ENCODE measurements at places on chromosomes 5 and 9.

GRCh38 chr9:127878001-127878651, 651 bp upstream of the AK1 start:
- no peak for DNase-seq

DNA sequence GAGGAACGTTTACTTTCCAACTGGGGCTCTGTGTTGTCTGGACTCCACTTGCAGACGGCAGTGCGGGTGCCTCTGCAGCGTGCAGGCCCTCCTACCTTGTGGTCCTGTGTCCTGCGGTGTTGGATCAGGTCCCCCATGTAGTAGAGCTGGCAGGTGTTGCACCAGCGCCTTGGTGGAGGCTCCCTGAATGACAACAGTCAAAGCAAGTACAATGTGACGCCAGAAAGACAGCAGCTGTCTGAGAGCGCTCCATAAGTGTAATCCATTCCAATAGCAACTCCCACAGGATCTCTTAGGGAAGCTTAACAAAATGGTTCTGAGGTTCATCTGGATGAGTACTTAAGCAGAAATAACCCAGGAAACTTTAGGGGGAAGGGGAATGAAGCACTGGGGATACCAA, 9.9 kb downstream of the BBLN start:
- DNase-seq: no peak

GRCh38 chr5:107340631-107341030, 330.1 kb downstream of the EFNA5 start:
- DNase-seq: no peak

DNA sequence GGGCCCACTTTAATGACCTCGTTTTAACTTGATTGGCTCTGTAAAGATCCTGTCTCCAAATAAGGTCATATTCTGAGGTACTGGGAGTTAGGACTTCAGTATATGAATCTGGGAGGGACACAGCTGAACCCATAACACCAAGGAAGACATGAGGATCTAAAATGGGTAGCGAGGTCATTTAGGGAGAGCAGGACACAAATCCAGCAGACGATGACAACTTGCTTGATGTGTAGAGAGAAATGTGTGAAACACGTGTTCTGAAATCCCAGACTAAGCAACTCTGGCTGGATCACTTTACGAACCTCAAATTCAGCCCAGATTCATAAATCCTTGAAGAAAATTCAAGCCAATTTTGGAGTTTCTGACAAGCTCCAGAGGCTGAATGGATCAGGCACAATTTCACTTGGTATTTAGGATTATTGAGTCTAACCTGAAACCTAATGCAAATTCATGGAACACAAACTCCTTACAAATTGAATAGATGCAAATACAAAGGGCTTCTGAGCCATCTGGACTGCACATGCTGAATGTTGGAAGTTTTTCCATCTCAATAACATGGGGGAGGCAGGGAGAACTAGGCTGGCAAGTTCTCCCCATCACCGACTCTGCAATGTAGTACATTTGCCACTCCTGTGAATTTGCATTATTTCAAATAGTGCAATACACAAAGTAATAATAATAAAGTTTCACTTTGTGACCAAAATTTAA, 74.0 kb upstream of the SLC30A5 start:
- DNase-seq: no peak

- DNase-seq: no peak
These were observed 199.7 kb downstream of the ROR2 start for GRCh38 chr9:91750343-91750742.

- no peak for DNase-seq
These were observed 311.2 kb downstream of the TRIM32 start for GRCh38 chr9:116998305-116998704.

DNA sequence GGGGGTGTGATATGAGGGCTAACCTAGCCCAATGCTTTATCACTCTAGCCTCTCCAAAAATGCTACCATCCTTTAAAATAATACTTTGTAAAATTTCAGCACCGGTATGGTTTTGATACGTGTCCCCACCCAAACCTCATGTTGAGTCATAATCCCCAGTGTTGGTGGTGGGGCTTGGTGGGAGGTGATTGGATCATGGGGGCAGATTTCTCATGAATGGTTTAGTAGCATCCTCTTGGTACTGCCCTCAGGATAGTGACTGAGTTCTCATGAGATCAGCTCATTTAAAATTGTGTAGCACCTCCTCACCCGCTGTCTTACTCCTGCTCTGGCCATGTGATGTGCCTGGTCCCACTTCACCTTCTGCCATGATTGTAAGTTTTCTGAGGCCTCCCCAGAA, 35.0 kb upstream of the ANKH start:
- DNase-seq: no peak

DNA sequence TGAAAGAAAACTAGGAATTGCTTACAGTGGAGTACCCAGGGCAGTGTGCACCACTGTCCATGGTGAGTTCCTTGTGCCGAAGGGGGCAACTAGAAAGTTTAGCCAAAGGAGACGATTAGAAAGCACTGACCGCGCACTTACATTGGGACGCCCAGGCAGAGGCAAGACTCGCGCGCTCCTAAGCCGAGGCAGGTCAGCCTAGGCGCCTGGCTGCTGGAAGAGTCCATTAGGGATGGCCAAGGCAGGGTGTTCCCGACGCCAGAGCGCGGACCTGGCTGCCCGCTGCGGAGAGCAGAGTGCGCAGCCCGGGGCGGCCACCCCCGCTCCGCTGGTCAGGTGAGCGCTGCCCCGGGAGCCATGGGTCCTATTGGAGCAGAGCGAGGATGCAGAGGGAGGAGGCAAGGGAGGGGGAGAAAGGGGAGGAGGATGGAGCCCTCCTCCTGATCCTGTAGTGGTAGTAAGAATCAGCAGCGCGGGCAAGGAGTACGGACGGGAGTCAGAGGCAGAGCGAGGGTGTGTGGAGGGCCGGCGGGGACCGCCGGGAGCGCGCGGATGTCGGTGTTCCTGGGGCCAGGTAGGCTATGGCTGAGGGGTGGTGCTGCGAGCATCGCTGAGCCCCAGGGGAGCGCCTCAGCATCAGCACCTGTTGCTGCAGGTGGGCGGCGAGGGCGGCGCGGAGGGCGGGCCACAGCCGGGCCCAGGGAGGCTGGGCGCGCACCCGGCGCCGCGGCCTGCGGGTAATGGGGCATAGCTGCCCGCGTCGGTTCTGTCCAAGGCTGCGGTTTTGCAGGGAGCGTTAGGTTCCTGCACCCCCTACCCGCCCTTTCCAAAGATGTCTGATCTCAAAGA, at the start of gene ADGRV1:
Gene ADGRV1 (plus strand): TSS at position 454 of the 849 bp plus-strand sequence. CDS start 99 bp downstream, at position 553.
- no peak for DNase-seq

GRCh38 chr9:95118596-95118995, 198.9 kb downstream of the FANCC start:
- no peak for DNase-seq

- DNase-seq: no peak
These were observed 256.7 kb downstream of the NDUFS4 start for GRCh38 chr5:53817183-53817582.

DNA sequence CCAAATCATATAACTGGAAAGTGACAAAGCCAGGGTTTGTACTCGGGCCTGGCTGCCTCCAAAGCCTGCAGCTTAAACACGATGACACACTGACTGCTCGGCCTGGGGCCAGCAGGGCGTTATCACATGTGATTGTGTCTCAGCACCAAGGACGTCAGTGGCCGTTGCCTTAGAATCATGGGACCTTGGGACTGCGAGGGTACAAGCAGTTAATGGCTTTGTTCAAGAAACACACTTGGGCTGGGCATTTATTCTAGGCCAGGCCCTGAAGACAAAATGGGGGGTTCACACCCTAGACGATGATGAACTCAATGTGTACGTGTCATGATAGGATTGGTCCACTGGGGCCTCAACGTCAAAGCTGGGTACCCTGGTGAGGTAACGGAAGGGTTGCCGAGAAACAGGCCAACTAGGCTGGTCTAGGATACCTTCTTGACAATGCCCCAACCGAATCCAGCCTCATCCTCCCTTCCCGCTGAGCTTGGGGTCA, 13.0 kb downstream of the SH3PXD2B start:
- no peak for DNase-seq

- DNase-seq: no peak
These were observed 155.7 kb downstream of the GLIS3 start for GRCh38 chr9:4143936-4144717.

GRCh38 chr9:101034222-101034621, 5.7 kb downstream of the PLPPR1 start:
- DNase-seq: no peak

DNA sequence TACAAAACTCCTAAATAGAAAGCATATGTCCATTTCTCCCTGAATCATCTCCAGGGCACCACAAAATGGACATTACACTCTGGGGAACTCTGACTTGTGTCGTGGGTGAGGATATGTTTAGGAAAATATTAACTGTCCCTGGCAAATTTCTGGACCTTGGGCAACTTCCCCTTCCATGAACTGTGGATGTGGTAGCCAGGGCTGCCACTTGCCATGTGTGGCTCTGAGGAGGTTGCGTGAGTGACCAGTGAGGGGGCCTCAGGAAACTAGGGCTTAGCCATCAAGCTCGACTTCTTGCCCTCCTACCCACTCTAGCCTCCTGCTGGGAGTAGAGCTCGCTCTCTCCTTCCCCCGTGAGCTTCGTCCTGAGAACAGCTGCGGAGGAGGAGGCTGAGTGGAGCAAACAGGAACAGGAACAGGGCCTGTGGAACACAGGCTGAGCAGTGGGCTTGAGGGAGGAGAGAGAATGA, 13.8 kb upstream of the STC2 start:
- peak; percentile 73 for DNase-seq

GRCh38 chr5:40490464-40491111, 189.1 kb upstream of the PTGER4 start:
- no peak for DNase-seq

DNA sequence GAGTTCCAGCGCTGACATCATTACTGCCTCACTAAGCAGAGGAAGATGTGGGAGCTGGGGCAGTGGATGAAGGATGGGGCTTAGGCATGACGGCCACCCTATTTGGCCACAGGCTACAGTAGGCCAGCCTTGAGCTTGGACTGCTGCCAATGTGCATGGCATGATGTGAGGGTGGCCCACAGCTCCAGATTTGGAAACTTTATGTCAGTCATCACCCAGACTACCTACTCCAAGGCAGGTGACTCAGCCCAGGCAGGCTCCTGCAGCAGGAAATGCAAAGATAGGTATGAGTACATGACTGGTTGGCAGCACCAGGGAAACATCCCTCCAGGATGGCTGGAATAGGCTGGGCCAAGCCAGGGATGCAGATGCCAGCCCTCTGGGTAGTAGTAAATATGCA, 303.6 kb downstream of the SPOCK1 start:
- DNase-seq: no peak

DNA sequence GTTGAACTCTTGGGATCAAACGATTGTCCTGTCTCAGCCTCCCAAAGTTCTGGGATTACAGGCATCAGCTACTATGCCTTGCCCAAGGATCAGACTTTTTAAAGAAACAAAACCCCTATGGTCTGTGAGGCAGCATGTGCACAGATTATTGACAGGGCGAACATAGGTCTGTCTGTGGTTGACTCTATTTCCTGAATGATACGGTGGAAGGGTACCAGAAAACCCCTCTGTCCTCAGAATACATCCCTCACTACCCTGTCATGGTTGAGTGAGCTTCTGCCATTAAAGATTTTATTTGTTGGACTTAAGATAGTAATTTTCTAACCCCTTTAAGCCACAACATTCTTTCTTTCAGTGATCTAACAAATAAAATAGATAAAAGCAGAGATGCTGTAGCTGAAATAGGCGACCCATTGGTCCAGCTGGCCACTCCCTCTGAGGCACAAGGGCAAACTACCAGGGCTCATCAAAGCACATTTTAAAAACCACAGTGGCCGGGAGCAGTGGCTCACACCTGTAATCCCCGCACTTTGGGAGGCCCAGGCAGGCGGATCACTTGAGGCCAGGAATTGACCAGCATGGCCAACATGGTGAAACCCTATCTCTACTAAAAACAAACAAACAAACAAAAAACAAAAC, 84.9 kb upstream of the ANKRD55 start:
- DNase-seq: no peak
